ENCODE measurements at places on chromosomes 1 and 21.

DNA sequence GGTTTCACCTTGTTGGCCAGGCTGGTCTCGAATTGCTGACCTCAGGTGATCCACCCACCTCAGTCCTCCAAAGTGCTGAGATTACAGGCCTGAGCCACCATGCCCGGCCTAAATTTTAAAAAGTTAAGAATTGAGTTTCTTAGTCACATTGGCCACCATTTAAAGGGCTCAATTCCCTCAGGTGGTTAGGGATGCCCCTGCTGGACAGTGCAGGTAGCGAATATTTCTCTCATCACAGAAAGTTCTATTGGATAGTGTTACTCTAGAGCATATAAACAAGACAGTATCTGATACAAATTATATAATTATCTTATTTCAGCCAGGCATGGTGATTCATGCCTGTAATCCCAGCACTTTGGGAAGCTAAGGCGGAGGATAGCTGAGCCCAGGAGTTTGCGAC lies 320.2 kb downstream of the ZP4 start:
- no peak for DNase-seq

DNA sequence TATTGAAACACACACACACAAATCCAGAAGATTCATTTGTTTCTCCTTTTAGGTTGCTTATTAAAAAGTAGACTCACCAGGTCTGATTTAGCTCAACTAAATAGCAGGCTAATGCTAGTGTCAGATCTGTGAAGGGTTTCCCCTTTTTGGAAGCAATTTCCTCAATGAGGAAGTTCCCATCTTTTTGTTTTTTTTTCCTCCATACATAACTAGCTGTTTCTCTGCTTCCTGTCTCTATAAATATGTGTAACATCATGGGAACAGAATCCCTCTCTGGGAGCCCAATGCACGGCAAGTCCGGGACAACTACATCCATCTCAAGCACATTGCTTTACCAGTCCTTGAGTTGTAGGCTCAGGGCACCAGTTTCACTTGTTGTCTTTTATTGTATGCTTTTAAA lies 1421.1 kb downstream of the PLA2G4A start:
- no peak for DNase-seq

DNA sequence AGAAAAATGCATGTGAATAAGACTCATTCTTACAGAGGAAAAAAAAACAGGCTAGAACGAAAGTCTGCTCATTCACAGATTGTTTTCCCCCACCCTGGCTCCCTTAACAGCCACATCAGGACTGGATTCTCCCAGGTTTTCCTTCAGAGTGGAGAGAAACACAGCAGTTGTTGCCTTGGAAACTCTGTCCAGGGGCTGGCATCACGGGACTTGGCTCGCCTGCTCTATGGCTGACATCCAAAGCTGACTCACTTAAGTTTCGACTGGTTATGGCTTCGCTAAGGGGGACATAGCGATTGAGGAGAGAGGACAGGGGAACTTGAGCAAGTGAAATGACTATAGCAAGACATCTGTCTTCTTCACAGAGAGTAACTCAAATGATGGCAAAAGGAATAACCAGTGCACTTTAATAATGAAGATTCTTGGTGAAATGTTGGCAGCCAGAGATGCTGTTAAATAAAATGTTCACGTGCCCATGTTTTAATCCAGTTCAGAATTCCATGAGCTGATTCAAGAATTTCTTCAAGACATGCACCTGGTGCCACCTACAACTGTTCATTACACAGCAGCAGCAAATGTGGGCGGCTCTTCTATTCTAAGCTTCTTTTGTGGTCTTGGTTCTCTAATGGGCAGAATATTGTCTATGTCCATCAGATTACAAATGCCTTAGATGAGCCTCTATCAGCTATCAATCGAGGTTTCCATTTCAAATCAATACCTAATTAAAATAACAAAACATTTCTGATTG lies 21.8 kb downstream of the MIS18A start:
- peak; percentile 83 for DNase-seq

DNA sequence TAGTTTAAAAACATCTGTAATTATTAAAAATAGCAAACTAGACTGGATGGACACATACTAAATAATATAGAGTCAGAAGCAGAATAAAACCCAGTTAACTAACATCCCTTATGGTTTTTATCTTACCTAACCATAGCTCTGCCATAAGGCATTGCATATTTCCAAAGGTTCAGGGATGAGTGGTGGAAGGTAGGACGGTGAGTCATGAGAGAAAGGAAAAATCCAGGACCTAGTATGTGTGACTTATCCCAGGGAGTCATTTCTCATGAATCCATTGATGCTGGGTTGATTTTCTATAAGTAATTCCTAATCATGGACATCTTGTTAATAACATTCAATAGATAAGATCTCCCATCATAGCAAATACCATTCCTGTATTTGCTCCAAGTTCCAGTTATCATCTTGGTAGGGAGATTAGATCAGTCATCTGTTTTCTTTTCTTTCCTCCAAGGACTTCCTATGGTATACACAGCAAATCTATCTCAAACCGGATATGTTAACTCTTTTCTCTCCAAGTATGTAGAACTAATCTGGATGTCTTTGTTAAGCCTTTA lies 490.7 kb upstream of the B3GALT2 start:
- DNase-seq: no peak

GRCh38 chr1:7265771-7266371 lies 480.6 kb downstream of the CAMTA1 start:
- peak; percentile 45 for DNase-seq

GRCh38 chr1:219445864-219446263 lies 167.0 kb downstream of the ZC3H11B start:
- DNase-seq: no peak

GRCh38 chr1:235841938-235842545 lies 24.7 kb downstream of the LYST start:
- DNase-seq: no peak

DNA sequence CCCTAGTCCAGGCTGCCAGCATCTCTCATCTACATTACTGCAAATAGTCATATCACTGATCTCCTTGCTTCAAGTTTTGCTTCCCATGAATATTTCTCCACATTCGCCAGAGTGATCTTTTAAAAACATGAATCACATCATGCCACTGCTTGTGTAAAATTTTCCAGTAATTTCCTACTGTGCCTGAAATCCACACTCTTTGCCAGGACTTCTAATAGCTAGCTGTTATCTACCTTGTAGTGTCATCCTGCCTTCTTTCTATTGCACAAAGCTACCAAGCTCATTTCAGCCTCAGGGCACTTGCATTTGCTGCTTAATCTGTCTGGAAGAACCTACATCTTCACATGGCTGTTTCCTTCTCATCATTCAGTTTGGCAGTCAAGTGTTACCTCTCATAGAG lies 33.9 kb upstream of the ZNF362 start:
- DNase-seq: no peak

DNA sequence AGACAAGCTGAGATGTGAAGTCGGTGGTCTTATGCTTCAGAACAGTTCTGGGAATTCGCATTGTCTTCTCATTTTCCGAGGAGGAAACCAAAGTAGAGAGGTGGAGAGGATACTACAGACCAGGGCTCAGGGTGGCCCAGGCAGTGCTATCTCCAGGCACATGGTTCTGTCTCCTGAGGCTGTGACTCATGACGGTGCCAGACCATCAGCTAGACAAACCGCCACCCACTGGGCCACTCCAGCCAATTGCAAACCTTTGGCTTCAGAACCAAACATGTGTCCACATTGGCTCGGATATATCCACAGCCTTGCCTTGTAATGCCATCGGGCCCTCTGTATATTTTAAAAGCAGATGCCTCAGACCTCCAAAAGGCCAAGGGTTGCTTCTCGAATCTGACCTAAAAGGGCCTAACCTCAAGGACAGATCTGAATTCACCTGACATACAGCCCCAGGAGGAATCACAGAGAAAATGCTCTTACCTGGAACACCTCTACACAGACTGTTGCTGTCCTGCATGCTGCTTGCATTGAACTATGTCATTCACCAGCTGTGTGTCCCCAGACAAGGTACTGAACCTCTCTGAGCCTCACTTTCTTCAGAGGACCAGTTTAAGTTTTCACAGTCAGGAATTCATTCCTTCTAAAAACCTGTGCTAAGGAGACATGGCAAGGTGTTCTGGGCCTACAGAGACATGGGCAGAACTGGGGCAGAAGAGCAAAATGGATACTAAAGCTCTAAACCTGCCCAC lies 224.9 kb upstream of the JUN start:
- DNase-seq: no peak

GRCh38 chr1:205237526-205238484 lies 10.1 kb downstream of the TMCC2 start:
- DNase-seq: no peak

DNA sequence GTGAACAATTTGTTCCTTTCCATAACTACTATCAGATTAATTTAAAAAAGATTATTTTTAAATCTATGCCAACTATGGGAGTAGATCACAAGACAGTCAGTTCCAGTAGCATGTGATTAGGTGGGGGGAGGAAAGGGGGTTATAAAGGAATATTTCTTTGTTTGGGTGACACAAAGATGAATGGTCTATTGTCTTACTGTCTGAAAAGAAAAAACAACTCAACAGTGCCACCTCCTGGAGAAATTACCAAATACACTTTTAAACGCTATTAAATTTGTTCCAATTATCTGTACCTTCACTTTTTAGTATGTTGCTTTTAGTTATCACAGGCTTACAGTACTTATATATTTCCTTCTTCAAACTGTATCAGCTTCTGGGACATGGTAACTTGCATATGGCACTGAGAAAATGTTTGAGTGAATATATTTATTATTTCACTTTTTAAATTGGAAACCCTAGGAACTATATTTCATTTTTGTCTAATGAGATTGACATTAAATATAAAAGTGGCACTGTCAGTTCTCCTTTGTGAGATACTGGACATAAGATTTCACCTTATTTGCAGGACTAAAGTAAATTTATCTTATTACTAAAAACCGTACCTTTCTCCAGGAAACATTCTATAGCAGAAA lies 1.7 kb upstream of the SORT1 start:
- no peak for DNase-seq

DNA sequence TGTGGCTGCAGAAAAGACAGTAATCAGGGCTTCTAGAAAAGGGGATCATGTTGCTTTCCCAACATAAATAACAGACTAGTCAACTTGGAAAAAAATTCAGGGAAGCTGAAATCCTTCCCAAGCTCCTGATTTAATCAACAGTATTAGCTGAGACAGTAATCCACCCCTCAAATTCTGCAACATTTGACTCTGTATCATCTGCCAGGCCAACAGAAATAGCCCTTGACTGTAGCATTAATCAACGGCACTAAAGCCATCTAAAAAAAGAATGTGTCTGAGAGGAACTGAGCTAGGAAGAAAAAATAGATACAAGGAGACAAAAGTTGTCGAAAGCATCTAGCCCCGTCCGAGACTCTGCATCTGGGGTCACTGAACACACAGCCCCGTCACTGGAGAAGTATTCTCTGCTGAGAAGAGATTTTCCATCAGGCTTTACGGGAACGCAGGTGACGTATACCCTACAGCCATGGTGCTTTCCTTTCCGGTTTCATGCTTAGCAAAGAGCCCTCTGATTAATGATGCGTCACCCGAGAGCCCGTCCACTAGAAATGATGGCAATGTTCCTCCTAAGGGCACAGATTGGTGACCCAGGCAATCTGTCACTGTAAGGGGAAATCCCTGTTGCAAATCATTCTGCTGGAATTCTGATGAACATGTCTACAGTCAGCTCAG lies 42.1 kb upstream of the TP53BP2 start:
- peak; percentile 92 for DNase-seq

DNA sequence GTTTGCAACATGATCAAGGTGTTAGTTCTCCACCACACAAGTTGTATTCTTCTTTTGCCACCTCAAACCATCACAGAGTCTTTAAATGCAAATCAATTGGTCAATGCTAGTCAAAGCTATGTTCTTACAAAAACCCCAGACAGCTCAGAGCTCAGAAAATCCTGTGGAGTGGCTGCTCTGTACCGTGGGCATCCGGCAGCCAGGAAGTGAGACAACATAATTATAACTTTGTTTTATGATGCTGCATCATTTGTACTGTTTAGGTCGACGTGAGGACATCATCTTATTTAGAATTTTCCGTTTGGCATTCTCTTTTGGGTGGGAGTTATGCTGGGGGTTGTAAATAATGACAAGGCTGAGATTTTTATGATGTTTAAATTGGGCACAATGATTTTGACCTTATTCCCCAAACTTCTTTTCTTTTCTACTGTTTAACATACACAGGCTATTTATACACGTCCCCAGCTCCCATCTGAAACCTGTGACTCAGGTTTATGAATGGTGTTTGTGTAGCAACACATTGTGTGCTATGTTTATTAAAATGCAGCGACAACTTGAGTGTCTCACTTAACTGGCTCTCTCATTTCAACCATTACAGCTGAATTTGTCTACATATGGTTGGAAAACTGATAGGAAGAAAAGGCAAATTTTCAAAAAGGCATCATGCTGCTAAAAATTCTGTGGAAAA lies 124.0 kb downstream of the CNIH3 start:
- DNase-seq: no peak

DNA sequence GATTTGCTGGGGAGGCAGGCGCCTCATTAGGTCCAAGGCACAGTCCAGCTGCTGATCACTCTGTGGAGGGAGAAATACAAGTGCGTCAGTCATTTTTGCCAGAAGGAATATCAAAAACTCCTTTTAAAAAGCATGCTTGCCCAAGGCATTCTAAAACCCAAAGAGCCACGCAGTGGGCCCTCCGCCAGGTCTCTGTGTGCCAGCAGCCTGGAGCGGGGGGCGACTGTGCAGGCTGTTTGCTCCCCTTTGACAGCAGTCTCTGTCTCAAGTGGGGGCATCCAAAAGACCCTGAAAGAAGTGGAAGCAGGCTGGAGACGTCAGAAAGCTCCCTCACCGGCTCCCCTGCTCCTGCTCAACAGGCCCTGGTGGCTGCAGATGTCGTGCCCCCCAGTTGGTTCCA lies 65.6 kb downstream of the CAPZB start:
- no peak for DNase-seq

DNA sequence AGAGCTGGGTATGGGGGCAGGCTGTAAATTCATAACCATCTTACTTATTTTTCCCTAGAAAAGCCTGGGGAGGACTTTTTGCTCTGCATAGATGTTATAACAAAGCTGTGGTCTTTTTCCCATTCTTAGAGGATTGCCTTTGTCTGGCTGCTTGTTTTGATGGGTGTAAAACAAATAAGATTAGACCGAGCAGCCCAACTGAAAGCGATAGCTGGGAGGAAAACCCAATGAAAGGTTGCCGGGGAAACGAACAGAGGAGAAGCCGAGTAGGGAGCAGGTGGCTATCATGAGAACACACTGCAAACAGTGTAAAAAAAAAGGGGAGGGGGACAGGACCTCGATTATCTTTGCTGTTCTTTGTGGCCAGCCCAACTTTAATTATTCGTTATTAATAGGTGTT lies 1.9 kb downstream of the ELAVL4 start:
- DNase-seq: no peak

DNA sequence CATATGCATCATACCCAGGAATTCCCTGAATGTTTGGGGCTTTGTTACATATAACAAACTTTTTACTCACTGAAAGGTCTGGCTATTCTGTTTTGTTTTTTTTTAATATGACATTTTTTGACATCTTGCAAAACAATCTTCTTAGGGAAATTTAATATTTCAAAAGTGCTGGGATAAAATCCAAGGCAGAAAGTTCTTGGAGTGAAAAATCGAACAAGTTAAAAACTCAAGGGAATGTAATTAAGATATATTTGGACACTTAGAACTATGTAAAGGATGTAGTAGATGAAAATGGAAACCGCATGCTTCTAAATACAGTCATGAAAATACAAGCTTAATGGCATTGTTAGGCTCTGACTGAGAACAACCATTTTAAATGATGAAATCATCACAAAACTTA lies 8.6 kb downstream of the CHODL start:
- no peak for DNase-seq
